ENCODE measurements at places on chromosomes 5 and 9.

DNA sequence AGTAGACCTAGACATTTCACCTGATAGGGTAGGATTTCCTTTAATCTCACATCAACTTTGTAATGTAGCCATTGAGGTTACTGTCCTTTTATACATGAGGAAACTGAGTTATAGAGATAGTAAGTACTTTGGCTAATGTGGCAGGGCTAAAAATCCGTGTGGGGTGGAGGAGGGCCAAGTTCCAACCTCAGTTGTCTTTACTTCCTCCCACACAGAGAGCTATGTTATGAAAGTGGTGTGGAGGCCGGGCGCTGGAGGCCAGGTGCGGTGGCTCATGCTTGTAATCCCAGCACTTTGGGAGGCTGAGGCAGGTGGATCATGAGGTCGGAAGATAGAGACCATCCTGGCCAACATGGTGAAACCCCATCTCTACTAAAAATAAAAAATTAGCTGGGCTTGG, 173.3 kb downstream of the PALM2AKAP2 start:
- DNase-seq = no peak

- no peak for DNase-seq
Observed at GRCh38 chr5:135740475-135740874, 94.0 kb upstream of the SLC25A48 start.

DNA sequence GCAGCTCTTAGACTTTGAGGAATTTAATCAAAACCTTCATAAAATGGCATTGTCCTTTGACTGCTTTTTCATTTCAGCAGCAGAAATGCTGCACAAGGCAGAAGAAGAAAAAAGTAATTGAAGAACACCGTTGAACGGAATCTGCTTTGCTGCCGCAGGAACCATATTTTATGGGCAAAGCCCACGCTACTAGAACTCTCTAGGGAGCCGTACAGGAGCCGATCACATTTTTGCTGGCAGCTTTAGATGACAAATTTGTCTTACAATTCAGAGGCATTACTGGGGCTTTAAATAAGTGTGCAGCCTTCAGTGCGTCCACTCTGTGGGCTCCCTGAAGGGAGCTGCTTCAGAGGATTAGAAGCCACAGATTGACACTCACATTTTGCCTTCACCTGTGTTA, 5.4 kb downstream of the CFAP90 start:
- no peak for DNase-seq

GRCh38 chr9:134253606-134254205, 72.5 kb upstream of the RXRA start:
- no peak for DNase-seq

GRCh38 chr5:20224046-20224445, 236.0 kb upstream of the CDH18 start:
- DNase-seq = no peak

DNA sequence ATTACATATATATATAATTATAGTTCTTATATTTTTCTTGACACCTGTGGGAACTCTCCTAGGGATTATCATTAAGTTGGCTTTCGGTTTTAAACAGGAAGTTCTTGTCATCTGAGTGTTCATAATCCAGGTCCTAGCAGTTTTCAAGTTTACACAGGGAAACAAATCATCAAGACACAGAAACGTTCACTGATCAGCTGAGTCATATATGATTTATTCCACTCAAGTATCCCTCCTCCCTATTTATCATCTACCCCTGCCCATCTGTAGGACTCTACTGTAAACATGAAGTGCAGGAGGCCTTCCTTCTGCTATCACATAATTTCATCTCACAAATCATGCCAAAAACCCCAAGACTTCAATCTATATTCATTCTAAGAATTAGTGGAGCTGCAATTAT, 6.3 kb downstream of the SLC25A51 start:
- no peak for DNase-seq

DNA sequence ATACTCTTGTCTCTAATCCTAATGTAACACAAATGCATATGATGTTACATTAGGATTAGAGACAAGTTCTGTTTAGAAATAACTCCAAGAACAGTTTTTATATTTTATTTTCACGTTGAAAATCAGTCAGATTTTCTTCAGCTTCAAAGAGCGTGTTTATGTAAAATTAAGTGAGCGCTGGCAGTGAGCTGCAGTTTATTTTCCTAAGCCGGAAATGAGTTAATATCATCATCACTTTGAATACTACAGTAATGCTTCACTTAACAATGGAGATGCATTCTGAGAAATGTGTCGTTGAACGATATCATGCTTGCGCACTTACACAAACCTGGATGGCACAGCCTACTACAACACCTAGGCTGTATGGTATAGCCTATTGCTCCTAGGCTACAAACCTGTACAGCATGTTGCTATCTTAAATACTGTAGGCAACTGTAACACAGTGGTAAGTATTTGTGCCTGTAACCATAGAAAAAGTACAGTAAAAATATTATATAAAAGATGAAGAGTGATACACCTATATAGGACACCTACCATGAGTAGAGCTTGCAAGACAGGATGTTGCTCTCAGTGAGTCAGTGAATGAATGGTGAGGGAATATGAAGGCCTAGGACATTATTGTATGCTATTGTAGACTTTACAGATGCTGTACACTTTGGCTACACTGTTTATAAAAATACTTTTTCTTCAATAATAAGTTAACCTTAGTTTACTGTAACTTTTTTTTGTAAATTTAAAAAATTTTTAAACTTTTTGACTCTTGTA, 65.9 kb upstream of the C5orf46 start:
- no peak for DNase-seq

- DNase-seq = no peak
Observed at GRCh38 chr5:112491257-112491656, 72.2 kb upstream of the EPB41L4A start.

GRCh38 chr9:37676411-37676830, 25.7 kb downstream of the FRMPD1 start:
- peak; percentile 69 for DNase-seq

DNA sequence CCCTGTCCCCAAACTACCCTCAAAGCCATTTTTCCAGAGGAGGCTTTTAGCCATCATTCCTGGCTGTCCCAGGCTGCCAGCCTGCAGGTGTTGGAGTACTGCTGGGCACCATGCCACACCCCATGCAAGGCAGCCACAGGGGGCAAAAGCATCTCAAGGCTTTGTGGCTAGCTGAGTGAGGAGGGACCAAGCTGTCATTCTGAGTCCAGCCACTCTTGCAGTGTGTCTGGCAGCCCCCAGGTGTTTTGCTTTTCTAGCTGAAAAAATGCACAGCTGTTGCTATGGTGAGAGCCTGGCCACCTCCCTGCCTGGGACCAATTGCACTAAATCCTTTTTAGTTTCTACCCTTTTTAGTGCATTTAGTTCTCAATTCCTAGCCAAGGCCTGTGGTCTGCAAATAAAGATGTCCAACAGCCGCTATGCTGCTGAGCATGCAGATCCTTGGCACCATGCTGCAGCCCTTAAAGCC, 50.4 kb upstream of the PTGS1 start:
- peak; percentile 16 for DNase-seq

- DNase-seq = no peak
Observed at GRCh38 chr9:81729135-81729534, 39.8 kb upstream of the TLE1 start.
